ENCODE measurements at places on chromosomes 7 and 10.
A peak's percentile ranks its signal among the peaks of the same experiment; 100 is the strongest.

DNA sequence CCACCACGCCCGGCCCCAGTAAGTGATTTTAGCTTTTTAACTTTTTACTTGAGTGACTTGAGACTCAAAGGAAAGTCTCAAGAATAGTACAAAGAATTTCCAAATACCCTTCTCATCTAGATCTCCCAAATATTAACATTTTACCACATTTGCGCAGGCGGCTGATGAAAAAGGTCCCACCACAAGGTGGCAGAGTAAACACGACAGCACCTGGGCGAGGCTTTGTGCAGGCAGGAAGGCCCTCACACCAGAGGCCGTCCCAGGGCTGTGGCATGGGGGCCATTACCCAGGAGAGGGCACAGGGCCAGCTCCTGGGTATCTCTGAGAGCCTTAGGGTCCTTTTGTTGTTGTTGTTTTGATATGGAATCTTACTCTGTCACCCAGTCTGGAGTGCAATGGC, 50.0 kb upstream of the WIPI2 start:
- peak; percentile 36 for DNase-seq

DNA sequence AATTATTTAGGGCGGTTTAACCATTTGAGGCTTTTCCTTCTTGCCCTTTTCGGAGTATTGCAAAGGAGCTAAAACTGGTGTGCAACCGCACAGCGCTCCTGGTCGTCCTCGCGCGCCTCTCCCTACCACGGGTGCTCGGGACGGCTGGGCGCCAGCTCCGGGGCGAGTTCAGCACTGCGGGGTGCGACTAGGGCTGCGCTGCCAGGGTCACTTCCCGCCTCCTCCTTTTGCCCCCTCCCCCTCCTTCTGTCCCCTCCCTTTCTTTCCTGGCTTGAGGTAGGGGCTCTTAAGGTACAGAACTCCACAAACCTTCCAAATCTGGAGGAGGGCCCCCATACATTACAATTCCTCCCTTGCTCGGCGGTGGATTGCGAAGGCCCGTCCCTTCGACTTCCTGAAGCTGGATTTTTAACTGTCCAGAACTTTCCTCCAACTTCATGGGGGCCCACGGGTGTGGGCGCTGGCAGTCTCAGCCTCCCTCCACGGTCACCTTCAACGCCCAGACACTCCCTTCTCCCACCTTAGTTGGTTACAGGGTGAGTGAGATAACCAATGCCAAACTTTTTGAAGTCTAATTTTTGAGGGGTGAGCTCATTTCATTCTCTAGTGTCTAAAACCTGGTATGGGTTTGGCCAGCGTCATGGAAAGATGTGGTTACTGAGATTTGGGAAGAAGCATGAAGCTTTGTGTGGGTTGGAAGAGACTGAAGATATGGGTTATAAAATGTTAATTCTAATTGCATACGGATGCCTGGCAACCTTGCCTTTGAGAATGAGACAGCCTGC, 3.1 kb downstream of the FZD1 start:
- DNase-seq: no peak

GRCh38 chr7:124369310-124369709, 336.4 kb upstream of the TMEM229A start:
- no peak for DNase-seq

DNA sequence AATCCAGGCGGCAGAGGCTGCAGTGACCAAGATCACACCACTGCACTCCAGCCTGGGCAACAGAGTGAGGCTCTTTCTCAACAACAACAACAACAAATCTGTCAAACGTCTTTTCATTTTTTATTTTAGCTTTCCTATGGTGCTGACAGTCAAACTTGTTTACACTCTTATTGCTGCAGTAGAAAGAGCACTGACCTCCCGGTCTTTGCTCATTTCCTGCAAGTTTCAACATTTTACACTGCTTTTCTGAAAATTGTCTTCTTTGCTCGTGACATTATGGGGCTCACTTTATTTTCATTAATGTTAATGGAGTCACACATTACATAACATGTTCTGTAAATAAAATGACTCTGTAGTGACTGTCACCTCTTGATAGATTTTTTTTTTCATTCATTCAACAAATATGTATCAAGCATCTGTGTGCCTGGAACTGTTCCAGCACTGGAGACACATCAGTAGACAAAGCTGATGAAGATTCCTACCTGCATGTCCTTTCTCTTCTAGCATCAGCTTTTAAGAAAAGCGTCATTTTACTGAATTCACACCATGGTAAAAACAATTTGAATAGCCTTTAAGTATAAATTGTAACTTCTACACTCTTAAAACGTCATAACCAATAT, 277.3 kb downstream of the CELF2 start:
- DNase-seq: no peak

GRCh38 chr10:130905386-130905785, 406.1 kb downstream of the TCERG1L start:
- DNase-seq: no peak

DNA sequence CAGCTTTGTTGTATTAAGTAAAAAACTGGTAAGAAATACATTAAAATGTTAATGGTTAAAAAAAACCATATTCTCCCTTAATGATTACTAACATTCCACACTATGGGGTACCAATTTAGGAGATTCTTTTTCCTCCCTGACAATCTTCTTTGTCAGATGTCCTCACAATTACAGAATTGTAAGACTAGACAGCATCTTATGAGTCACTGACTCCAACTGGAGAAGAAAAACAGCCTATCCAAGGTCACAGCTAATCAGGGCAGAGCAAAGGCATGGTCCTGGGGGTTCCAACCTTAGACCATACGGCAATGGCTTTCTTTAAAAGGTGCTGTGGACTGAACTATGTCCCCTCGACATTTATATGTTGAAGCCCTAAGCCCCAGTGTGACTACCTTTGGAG, 127.6 kb downstream of the DLG5 start:
- DNase-seq: no peak

DNA sequence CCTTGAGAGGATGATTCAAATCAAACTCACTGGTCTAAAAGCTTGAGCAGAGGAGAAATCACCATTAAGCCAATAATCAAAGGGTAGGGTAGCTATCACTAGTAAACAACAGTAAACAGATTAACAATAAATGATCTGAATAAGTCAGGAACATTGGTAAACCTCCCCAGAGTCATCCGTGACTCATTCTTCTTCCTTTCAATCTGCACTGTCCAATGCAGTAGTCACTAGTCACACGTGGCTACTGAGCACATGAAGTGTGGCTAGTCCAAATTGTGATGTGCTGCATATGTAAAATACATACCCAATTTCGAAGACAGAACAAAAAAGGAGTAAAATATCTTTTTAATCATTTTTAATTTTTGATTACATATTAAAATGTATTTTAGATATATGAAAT, 64.0 kb downstream of the ERCC6 start:
- DNase-seq: no peak

GRCh38 chr10:27746397-27747095, 927 bp upstream of the MKX start:
- DNase-seq: no peak

DNA sequence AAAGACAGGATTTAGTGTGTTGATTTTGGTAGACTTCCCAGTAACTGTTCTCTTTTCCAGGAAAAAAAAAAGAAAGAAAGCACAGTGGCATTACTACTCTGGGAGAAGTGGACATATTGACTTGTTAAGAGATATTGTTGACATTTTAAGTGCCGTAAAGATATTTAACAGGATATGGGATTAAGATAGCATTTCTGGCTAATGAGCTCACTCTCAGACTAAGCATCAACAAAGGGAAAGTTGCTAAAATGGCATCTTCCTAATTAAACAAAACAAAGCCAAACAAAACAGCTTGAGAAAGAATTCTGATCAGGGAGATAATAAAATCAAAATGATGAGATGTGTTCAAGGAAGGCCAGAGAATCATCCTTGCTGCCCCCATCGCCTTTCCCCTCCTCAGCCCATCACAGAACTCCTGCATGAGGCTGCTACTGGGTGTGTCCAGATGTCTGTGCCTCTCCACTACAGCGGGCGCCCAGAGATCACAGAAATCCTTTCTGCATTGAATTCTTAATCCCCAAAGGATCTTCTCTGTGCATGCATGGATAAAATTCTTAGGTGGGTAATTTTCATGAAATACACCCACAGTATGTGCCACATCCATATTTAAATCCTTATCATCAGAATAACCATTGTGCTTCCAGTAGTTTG, 270.5 kb downstream of the POU6F2 start:
- no peak for DNase-seq

DNA sequence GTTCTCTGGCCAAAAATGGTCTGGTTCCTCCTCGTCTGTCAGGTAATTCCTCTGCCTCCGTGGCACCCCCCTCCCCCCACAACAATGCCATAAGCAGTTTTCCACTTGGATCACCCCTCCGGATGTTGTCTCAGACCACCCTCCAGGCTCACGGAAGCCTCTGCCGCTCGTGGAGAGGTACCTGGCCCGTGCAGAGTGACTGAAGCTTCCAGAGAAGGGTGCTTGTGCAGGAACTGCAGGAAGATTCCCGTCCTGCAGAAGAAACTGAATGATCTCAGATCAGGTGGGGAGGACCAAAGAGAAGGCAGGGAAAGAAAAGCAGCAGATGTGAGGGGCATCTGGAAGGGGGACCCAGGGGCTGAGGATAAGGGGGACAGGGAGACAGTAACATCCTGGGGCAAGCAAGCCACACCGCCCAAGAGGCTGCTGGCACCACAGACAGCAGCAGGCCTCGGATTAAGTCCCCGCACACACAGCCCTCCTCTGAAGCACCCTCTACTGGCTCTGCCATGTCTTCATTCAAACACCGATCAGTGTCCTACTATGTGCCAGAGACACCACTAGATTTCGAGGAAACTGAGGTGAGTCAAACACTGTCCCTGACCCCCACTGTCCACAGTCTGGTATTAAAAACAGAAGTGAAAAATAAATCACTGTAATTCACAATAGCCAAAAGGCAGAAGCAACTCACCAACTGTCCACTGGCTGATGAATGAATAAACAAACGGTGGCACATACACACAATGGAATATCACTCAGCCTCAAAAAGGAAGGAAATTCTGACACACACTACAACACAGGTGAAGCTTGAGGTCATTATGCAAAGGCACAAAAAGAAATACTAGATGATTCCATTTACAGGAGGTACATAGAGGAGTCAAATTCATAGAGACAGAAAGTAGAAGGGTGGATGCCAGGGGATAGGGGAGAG, 26.4 kb downstream of the KIAA1549 start:
- no peak for DNase-seq

DNA sequence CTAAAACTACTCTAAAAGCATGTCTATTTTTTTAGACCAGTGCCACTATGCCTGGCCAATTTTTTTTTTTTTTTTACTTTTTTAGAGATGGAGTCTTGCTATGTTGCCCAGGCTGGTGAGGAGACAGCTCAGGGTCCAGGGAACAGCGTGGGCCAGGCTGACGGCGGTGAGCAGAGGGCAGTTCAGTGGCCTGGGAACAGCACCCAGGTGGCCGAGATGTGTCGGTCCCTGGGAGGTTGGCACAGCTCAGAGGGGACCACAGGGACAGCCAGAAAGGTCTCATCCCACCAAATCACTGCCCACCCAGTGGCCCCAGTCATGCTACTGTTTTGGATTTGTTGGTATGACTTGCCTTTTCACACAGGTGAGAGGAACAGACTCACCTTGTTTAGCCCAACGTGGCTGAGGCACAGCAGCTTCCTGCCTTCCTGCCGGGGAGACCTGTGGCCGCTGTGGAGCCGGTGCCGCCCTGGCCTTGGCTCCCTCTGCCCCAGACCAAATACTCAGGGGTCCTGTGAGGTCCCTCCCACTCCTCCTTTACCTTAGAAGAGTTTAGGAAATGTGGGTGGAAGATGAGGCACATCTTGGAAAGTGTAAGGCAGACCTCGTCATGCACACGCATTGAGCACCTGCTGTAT, 109.6 kb downstream of the PTPRE start:
- no peak for DNase-seq

DNA sequence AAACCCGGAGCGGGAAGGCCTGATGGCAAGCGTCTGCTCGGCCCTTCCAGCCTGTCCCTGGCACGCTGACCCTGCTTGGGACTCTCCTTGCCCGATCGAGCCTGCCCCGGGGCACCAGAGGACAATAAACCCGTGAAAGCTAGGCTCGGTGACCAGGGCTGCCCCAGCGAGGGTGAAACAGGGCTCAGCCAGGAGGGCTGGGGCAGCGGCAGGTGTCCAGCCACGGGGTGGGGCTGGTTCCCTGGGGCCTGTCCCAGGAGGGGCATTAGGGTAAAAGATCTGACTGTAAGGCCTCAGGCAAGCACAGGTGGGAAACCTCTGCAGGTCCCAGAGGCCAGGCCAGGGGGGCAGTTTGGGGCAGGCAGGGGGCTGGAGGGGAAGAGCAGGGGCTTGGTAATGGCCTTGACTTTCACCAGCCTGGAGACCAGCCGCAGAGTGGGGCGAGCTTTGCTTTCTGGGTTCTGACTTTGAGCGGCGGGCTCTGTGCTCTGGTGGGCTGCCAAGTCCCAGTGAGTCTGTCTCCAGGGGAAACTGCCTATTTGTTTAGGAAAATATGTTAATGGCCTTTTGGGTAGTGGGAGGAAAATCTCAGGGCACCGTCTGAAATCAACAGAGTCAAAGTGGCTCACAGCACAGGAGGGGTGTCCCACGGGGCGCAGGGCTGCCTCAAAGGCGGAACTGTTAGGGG, 68.2 kb upstream of the INPP5A start:
- DNase-seq: no peak

- DNase-seq: peak; percentile 44
Observed at GRCh38 chr10:103921750-103922195, 3.8 kb upstream of the STN1 start.

DNA sequence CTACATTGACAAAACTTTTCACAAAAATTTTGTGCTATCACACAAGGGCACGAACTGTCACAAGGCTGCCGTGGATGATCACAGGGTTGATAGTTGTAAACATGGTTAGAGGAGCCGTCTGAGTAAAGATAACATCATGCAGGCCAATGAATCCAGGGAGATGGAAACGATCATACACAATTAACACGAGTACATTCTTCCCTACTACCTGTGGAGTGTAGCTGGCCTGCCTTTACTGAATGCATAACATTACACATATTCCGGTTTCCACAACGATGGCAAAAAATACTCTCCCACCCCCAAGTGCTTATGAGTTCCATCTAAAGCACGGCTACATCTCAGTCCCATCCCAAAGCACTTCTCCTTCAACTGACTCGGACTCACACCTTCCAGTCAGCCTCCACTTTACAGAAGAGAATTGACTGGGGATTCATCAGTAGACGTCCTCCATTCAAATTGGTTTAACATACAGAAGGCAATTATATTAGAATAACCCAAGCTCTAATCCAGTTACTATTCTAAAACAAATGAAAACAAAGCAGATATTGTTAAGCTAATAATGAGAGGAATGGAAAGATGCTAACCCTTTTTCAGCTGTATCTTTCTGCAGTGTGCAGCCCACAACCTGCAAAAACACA, 69.0 kb downstream of the EZH2 start:
- no peak for DNase-seq

GRCh38 chr7:29274146-29275017, 79.8 kb downstream of the CHN2 start:
- DNase-seq: no peak

DNA sequence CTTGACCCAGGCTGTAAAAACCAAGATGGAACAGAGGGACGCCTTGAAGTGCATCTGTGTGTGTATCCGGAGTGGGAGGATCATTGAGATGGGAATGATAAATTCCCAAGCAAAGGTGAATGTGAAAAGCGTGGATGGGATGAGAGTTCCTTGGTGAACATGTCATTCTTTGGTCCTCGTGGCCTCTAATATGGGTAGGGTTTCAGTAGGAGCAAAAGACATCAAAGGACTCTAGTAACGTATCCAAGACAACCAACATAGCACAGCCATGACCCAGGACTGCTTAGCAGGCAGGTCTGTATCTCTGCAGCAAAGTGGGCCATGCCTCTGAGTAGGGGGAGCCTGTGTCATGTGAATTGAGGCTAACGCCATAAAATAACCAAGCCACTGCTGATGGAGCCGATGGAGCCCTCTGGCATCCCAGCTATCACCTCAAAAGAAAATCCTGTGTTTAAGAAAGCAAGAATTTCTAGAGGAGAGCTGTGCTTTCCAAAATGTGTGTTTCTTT, 98.6 kb downstream of the CCDC3 start:
- DNase-seq: no peak

Data from erythroblast (primary cell).